ENCODE measurements at places on chromosomes 11 and 22.

- no peak for DNase-seq
Observed at GRCh38 chr11:35089666-35090065, 49.3 kb upstream of the CD44 start.

DNA sequence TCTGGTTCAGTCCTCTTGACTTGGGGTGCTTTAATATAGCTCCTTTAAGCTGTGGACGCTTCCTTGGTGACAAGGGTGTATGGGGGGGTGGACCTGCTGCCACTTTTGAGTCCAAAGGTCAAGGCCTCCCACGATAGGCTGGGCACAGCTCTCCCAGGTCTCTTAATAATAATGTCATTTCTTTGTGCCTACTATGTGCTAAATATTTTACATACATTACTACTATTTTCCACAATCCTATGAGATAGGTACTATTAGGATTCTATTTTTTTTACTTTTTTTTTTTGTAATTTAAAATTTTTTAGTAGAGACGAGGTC, 304 bp upstream of the UCP3 start:
- DNase-seq, result no peak

- no peak for DNase-seq
Observed at GRCh38 chr22:31122196-31122531, 602 bp upstream of the INPP5J start.

- peak; percentile 47 for DNase-seq
Observed at GRCh38 chr11:75582895-75583717, 21.1 kb downstream of the SERPINH1 start.

DNA sequence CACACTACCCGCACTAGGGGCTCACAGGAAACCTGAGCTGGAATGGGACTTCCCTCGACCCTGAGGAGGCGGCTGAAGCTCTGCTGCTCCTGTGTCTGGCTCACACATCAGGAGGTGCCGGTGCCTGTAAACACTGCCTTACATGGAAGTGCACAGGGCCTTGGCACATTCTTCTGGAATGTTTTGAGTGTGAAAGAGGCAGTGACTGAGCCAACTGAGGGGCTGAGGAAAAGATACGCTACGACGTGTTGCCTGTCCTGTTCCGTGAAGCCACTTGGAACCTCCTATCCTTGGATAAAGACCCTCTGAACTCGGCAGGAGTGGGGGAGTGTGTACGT, 10.5 kb downstream of the TXN2 start:
- DNase-seq, result no peak

DNA sequence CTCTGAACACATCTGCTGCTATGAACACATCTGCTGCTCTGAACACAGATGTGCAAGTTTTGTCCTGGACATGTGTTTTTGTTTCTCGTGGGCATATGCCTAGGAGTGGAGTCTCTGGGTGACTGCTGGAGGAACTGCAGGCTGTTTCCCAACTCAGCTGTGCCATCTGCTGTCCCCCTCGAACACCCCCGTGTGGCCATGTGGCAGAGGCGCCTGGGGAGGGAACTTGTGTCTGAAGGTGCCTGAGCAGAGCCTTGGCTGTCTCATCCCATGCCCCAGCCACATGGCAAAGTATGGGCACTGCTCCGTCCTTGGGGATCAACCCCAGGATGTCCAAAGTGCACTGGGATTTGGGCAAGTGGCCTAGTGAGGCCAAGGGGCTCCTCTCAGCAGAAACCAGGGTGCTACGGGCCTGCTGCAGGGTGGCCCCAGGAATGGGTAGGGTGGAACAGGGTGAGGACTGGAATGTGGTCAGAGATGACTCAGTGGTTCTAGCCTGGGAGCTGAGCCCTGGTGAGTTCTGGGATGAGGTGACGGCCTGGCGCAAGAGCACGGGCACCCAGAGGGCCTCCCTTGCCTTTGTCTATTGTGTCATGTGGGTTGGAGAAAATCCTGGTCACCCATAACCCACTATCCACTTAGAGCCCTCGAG, 14.7 kb downstream of the GATD1 start:
- peak; percentile 74 for DNase-seq

DNA sequence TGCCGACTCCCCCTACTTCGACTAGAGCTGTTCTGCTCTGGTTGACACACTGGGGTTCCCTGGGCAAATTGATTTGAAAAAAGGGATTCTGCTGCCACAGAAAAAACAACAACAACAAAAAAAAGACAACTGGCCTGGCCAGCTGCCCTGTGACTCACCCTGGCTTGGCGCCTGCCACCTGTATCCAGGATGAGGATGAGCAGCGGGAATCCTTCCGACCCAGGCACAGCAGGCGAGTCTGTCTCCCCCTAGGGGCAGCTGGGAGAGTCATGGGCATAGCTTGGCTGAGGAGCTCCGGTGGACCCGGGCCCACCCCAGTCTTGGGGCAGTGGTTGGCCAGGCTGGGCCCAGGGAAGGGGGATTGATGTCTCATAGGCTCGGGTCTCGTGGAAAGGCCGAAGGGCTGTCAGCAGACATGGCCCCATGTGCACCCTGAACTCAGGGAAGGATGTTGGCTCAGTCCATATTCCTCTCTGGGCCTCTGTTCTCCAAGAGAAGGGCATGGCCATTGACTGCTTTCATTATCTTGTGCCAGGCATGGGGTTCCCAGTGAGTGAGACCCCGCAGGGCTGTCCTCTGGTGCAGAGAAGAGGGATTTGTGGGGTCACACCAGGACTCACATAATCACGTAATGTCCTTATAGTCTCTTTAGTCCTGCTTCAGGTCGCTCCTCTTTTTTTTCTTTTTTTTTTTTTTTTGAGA, 10.4 kb upstream of the SUN2 start:
- peak; percentile 77 for DNase-seq

DNA sequence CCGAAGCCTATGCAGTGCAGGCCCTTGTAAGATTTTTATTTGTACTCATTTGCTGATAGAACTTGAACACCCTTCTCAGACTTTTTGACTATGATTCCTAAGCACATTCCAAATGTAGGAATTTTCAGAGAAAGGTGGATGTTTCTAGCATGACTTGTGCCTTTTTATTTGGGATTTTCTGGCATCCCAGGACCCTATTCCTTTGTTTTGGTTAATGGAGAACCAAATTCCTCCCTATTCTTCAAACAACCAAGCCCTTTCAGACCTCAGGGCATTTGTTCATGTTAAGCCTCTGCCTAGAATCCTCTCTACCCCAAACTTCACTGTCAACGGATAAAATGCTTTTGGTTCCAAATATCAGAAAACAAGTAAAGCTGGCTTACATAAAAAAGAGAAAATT, 371.1 kb downstream of the DDX10 start:
- no peak for DNase-seq

DNA sequence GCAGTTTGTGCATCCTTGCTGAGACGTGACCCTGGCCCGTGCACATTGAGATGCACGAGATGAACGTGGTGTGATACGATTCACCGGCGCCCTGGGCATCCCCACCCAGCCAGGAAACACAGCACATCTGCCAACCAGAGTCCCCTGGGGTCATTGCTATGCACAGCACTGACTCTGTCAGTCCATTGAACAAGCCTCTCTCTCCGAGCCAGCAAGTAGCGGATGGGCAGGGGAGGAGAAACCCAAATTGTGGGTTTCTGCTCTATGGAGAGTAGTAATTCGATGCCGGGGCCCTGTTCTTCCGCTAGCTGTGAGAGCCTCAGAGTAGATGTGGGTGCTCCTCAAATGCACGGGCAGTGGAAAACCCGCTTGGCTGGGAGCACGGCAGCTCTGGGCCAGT, 85.1 kb downstream of the ARHGAP8 start:
- DNase-seq, result no peak
